Activated CD8-positive, alpha-beta memory T cell treated with anti-CD3 and anti-CD28 coated beads for 24 hours (primary cell): ENCODE measurements at places on chromosomes 11 and 22.
A peak's percentile ranks its signal among the peaks of the same experiment; 100 is the strongest.

- DNase-seq = no peak
Observed at GRCh38 chr11:96278039-96278897, 64.7 kb downstream of the MAML2 start.

- no peak for DNase-seq
Observed at GRCh38 chr11:80899381-80899780, 1458.6 kb upstream of the TENM4 start.

- DNase-seq = no peak
Observed at GRCh38 chr11:9563196-9563730, 10.2 kb upstream of the WEE1 start.

DNA sequence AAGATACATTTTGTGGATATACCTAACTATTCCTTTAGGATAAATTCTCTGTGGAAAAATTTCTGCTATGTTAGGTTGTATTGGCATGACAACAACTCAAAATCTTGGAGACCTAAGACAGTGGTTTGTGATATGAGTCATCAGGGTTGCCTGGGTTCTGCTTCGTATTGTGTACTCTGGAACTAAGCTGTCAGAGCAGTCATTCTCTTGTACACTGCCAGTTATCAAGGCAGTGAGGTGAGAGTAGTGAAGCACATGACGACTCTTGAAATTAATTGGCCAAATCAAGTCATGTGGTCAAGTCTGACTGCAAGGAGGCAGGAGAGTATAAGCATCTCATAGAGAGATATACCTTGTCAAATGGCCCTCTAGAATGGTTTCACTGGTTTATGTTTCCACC lies 104.4 kb downstream of the FANCF start:
- DNase-seq = no peak

DNA sequence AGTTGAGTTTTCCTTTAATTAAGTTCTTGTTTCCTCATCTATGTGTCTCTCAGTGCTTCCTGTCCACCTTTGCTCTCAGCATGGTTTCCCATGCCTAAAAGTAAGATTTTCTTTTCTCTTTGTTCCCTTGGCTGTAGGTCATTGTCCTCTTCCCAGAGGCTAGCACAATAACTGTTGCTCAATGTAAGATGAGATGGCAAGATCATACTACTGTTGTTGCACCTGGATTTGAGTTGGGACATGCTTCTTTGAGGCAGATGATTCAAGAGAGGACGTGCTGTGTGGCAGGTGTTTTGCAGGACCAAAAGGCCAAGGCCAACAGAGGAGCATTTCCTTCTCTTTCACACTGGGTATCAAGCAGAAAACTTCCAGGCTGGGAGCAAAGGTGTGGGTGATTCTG lies 11.3 kb upstream of the NELL1 start:
- DNase-seq = no peak

GRCh38 chr11:78715639-78716311 lies 141.1 kb upstream of the NARS2 start:
- peak; percentile 60 for DNase-seq

DNA sequence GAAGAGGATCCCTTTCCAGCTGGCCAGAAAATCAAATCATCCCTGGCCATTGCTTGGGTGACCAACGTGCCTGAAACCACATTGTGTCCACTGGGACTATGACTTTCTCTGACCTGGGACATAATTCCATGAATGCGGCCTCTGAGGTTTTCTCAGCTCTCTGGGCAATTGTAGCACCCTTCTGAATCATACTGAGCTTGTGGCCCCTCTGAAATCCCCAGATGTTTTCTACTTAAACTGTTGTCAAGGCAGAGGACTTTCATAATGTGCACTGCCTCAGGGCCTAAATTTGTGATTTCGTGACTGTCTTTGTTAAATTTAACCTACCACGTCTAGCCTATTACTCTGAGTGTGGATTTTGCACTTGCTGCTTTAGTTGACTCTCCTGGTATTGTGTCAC lies 321.1 kb upstream of the PLET1 start:
- no peak for DNase-seq

GRCh38 chr22:42515896-42516295 lies 3.7 kb downstream of the RRP7A start:
- DNase-seq = no peak

DNA sequence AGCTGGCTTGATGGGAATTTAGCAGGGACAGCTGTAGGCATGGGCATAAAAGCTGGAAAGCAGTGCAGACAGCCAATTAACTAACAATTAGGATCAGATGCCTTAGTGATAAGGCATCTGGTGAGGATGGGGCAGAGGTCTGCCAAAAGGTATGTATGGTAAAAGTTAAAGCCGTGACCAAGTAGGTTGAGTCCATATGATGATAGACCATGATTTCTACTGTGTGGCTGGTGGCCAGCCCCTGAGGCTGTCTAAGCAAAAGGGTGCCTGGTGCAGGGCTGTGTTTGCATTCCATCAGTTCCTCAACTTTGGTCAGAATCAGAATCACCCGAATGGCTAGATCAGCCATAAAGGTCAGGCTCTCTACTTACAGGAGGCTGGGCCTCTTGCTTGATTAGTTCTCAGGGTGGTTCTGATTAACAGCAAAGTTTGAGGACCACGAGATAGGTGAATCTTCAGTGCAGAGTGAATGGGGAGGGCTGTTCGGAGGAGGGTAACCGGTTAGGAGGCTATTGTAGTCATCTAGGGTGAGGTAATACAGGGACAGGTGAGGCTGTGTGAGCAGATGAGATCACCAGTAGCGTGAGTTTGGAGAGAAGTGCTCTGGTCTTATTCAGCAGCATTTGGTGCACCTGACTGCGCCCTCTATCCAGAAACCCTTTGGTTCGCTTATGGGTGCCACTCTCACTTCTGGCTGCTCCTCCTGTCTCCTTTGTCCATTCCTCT lies 27.2 kb downstream of the PPFIBP2 start:
- DNase-seq = no peak

DNA sequence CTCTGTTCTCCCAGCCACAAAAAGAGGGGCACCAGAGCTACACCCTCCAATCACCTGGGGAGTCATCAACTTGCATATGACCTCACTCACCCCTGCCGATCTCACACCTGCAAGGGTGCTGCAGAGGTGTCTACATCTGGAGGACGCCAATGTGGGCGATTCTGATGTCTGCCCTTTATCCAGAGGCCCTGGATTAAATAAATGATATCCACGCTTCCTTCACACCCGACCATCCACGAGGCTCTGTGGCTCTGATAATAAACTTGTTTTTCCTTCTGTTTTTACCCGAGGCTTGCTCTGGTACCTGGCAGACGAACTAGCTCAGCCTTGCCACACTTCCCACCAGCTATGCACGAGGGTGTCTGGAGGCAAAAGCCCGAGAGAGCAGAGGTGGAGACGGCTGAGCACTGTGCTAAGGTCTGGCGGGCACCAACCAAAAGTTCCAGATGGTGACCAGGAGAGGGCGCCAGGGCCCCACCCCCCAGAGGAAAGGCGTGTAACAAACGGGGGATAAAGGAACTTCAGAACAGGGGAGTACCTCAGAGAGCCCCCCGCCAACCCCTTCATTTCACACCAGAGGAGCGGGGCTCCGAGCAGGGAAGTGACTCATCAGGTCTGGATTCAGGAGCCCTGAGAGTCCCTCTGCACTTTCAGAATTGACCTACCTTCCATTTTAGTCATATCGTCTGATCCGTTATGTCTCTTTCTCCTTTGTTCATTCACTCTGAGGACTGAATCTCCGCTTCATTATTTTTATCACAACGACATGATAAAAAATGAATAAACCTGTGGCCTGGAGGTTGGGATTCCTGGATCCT lies 13.5 kb downstream of the SCN3B start:
- DNase-seq = peak; percentile 81

DNA sequence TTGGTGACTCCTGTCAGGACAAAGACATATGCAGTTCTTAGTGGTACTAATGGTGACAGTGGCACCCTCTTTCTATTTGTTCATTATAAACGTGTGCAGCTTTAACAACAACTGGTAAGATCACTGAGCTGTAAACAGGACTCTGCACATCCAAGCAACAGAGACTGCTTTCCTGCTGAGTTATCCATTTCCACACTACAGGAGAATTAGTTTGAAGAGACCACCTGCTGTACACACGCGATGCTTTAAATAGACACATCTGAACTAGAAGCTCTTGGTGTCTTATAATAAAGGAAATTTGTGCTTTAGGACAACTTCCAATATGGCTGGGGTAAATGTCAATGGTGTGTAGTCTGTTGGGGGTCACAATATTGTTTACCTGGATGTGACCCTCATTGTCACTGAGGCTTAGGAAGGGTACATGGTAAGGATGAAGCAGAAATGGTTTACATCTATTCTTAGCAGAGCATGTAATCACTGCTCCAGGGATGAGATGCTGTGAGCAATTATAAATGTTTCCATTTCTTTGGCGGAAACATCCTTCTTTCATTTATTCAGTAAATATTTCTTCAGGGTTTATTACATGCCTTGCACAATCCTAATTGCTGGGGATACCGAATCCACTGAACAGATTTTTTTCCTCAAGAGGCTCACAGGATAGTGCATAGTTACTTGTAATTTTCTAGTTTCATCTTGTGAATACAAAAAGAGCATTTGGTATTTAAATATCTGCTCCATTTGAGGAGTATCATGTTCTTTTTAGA lies 354.0 kb upstream of the CCDC90B start:
- no peak for DNase-seq

DNA sequence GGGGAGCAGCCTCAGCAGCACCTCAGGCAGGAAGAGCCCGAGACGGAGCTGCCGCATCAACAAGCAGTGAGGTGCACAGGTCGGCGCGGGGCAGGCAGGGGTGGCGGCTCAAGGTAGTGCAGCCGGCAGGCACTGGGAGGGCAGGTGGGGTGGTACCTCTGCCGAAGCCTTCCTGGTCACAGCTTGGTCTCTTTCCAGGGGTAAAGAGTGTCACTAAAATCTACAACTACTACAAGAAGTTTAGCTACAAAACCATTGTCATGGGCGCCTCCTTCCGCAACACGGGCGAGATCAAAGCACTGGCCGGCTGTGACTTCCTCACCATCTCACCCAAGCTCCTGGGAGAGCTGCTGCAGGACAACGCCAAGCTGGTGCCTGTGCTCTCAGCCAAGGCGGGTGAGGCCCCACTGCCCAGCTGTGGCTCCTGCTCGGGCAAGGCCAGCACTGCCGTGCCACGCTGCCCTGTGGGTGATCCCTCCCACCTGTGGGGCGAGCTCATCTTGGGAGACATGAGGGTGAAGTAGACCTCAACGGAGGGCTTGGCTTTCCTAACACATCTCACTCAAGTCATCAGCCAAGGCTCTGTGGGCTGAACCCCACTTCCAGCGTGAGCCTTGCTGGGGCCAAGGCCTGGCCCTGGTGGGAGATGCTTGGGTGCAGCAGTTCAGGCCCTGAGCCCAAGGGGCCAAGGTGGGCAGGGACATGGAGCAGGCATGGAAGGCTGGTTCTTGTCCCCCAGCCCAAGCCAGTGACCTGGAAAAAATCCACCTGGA lies 13.6 kb downstream of the GATD1 start:
- DNase-seq = no peak

GRCh38 chr11:2587132-2587930 lies 112.5 kb downstream of the KCNQ1OT1 start:
- peak; percentile 50 for DNase-seq

GRCh38 chr22:38203090-38203810 lies 1.5 kb downstream of the MAFF start:
- DNase-seq = peak; percentile 73

DNA sequence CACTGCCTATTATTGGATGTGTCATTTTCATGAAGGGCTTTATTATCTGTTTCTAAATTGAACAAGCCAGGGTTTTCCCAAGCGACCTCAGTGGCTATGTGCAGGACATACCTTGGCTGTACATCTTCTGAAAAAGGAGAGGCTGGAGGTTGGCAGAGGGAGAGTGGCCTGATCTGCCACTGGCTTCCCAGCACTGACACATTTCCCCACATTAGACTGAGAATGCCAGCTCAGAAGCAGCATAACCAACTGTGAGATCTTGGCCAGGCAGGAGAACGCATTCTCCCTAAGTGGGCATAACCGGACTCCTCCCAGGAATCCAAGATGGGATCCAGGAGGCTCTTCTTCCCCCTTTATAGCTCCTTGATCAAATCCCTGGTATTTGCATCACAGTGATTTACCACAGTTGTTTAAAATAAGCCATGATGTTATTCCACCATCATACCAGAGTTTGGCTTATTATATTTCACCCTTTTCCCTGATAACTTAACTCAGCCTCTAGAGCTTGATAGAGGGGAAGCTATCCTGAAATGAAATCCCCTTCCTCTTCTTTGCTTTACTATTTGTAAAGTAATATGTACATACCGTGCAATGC lies 33.8 kb downstream of the AMOTL1 start:
- DNase-seq = no peak

- peak; percentile 70 for DNase-seq
Observed at GRCh38 chr11:36352922-36353321, 56.8 kb downstream of the PRR5L start.

DNA sequence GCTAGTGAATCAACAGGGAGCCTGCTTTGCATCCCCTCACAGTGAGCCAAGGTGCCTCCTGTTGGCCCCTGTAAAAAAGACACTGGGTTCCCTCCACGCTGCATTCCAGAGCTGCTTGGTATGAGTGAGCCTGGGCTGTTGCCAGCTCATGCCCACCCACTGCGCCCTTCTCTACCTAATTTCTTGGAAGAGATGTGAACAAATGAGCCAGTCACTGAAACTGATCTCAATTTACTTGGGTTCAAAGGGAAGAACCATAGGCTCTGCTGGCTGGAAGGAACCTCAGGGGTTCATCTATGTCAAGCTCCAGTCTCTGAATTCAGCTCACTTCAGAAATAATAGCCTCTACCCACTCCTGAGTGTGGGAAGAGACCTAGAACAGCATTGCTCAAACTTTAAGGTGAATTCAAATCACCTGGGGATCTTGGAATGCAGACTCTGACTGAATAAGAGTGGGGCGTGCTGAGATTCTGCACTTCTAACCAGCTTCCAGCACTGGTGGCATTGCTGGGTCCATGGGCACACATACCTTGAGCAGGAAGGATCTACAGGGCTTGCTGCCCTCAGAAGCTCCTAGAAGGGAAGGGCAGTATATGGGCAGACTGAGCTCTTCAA lies 5.4 kb upstream of the TMPRSS4 start:
- DNase-seq = no peak

- DNase-seq = no peak
Observed at GRCh38 chr11:16047073-16047472, 309.3 kb downstream of the SOX6 start.

- DNase-seq = no peak
Observed at GRCh38 chr11:8908099-8908498, 2.9 kb upstream of the AKIP1 start.

DNA sequence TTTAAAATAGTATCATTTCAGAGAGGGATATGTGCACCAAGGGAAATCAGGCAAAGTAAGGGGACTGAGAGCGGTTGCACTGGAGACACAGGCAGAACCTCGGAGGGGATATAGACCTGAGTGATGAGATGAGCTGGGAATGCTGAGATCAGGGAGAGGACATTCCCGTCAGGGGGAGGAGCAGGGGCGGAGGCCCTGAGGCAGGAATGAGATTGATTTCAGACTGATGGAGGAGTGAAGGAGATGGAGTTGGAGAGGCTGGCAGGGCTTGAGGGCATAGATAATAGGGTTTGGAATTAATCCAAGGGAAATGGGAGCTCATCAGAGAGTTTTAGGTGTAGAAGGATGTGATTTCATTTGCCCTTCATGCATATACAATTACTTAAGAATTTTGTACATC lies 13.2 kb downstream of the CD6 start:
- DNase-seq = no peak
